Fibroblast of gingiva (primary cell): ENCODE measurements at places on chromosomes 1 and 21.
A peak's percentile ranks its signal among the peaks of the same experiment; 100 is the strongest.

GRCh38 chr1:29544406-29544805, 308.1 kb downstream of the PTPRU start:
- no peak for DNase-seq

- DNase-seq, result no peak
These were observed 5.0 kb upstream of the EFNA3 start for GRCh38 chr1:155073377-155074242.

GRCh38 chr1:119007670-119008482, 19.7 kb upstream of the TBX15 start:
- DNase-seq, result no peak

DNA sequence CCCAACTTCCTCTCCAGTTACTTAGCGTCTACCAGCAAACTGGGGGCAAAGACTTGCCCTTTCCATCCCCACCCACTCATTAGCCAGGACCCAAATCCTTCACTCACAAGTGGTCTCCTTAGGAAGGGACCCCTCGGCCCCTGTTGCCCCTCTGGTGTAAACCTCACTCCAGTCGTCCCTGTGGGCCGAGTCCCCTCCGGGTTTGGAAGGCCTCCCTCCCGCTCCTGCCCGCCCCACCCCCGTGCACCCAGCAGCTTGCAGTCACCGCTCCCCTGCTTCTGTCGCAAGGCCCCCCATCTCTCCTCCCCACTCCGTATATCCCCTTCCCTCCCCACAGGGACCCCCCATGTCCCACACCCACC, 1.2 kb downstream of the EFHD2 start:
- no peak for DNase-seq

DNA sequence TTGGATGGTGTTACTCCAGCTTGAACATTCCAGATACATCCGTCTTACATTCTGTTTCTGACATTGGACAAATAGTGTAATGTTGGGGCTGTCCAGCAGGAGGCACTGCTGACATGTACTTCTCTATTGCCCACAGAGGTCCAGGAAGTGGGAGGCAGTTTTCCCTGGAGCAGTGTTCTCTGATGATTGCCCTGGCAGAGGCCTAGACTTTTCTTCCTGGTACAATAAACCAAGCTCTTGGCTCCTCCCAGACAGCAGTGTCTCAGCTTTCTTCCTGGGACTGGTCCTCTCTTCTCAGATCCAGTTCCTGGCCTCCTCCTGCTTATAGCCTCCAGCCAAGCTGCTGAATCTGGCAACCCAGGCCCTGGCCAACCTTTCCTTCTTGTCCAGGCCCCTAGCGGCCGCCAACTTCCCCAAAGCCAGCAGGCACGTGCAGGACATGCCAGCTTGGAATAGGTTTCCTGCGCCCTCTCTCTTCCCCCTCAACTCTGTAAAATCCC, 14.9 kb upstream of the IFNLR1 start:
- DNase-seq, result peak; percentile 93

GRCh38 chr1:199512037-199512710, 515.3 kb upstream of the NR5A2 start:
- DNase-seq, result no peak

GRCh38 chr1:156498432-156499193, 2.0 kb downstream of the MEF2D start:
- DNase-seq, result no peak

DNA sequence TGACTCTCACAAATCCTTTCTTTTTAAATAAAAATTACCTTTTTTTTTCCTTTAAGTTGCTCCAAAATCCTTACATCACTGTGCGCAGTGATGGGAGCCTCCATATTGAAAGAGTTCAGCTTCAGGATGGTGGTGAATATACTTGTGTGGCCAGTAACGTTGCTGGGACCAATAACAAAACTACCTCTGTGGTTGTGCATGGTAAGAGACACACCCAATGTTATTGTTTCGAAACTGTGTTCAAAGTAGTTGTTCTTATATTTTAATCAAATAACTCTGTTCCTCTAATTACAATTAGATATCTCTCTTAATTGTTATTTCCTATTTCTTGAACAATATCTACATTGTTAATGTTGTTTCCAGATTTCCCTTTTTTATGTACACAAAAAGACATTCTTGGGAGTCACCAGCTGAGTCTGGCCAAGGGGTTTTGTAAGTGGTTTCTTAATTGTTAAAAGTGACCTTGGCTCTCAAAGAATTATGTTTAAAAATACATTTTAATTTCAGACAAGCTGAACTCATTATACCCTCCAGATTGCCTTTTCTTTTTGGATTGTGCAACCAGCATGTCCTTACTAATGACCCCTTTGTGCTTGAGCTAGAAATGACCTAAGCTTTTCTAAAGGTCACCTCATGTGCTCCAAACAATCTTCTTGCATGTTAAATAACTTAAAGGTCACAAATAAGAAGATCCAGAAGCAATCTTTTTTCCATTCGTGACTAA, 250.1 kb downstream of the HMCN1 start:
- peak; percentile 84 for DNase-seq
